ENCODE measurements at places on chromosomes 16 and 17.

DNA sequence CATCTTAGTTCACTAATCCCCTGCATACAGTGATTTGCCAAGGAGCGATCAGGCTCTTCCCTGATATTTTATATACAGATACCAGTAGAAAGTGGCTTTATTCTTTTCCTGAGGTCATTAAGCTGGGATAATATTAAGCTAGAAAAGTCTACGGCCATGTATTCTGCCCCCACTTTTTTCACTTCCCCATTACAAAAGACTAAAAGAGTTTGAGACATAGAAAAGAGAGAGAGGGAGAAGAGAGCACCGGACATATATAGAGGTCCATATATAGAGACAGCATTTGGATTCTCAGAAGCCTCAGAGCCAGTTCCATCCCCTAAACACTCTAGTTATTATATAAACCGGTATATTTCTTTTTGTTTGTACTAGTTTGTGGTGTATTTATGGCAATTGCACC lies 166.5 kb upstream of the ANKFN1 start:
- no peak for DNase-seq

DNA sequence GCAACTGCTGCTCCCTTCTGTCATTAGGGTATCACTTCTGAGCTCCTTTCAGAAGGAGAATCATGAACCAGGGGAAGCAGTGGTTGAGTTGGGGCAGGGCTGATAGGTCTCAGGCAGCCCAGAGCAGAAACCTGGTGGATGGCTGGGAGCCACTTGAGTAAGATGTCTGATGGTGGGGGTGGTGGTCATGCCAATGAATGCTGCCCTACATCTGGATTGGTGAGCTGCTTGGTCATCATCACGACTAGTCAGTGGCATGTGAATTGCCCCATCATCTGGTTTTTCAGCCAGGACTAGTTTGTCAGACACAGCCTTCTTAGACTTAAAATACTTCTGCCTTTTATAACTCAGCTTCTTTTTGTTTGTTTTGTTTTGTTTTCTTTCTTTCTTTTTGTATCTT lies 2.6 kb downstream of the GID4 start:
- peak; percentile 32 for DNase-seq

- no peak for DNase-seq
Measured at GRCh38 chr17:78993981-78994671, 14.4 kb upstream of the LGALS3BP start.

- DNase-seq, result no peak
Measured at GRCh38 chr16:84612686-84613085, 5.2 kb downstream of the COTL1 start.

DNA sequence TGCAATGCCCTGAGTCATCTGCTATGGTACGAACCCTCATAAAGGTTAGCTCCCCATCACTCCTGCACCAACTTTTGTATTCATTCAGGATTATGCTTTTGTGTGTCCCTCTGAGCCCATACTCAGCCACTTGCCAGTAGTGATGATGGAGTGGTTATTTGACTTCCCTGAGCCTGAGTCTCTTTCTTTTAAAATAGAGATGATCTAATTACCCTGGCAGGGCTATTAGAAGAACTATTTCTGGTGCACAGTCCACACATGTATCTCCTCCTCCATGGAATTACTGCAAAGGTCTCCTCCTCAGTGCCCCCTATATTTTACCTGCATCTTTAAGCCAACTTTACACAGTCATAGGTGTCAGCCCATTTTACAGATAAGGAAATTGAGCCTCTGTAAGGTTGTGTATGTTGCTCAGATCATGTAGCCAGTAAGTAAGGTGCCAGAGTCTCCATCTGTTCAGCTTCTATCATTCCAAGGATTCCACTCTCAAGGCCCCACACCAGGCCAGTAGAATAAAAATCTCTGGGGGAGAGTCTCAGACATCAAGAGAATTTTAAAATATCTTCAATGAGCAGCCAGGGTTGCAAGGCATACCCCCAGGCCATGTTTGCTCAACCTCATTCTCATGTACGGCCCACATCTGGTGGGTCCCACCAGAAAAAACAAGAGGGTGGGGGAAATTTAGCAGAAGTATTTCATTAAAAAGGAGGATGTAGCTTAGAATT lies 333.7 kb upstream of the HSBP1 start:
- no peak for DNase-seq

- DNase-seq, result peak; percentile 27
Measured at GRCh38 chr17:66304304-66305174, 2.1 kb downstream of the PRKCA start.

GRCh38 chr17:16247586-16247984 lies 30.6 kb downstream of the PIGL start:
- no peak for DNase-seq

DNA sequence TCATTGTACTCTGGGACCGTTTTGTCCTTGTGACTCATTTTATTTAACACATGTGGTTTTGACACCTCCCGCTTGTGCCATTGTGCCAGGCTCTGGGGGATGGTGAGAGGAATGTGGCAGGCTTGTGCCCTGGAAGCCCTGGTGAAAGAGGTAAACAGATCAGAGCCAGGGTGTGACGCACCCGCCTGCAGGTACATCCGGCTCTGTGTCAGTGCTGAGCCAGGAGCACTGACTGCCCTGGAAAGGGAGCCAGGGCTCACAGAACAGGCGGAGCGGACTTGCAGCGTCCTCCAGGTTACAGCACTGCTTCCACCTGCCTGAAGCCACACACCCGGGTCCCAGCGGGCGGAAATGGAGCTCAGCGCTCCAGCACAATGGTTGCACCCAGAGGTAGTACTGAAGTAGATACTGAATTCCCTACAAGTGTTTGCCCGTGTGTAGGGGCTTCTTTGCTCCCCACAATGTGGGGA lies 30.6 kb downstream of the CDRT15 start:
- DNase-seq, result peak; percentile 94

- no peak for DNase-seq
Measured at GRCh38 chr16:80274576-80275191, 266.1 kb upstream of the DYNLRB2 start.

GRCh38 chr17:58317421-58318064 lies 11.1 kb downstream of the TSPOAP1 start:
- peak; percentile 71 for DNase-seq

Data from PC-9 (cell line).